Stomach (tissue), 19 donors: ENCODE measurements at places on chromosomes 16 and 17. TPM values are rescaled to one million over a fixed set of nuclear protein-coding genes. Genes with fewer than 3 reads are reported as not detected.

The DRC7 gene
- total RNA-seq, result not detected

DNA sequence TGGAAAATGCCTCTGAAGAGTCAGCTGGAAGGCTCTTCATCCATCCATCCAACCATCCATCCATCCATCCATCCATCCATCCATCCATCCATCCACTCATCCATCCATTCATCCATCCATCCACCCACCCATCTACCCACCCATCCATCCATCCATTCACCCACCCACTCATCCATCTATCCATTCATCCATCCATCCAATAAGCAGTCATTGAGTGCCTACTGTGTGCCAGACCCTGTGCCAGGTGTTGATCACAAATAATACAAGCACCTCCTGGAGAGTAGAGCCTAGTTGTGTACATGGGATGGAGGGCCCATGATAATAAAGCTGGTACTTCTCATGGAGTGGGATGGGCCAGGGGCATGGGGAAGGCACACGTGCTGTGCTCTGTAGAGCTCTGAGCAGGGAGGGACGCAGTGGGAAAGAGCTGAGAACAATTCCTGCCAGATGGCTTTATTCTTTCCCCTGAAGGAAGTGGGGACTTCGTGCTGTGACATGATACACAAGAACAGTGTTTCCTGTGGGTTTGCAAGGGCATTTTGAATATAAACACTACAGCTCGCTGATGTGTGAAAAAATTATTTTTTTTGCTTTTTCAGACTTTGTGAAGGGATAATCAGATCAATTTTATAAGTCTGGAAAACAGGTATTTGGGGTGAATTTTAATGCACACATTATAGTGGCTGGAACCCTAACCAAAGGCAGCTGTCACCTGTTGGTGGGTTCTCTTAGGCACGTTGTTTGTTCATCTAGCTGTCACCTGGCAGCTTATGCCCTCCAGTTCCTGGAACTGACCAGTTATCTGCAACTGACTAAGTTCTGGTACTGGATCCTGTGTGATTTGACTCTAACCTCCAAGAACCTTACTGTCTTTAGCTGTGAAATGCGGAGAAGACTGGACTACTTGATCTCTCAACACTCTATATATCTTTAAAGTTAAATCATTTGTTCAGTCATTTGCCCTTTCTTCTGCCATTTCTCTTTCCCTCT, 61.3 kb downstream of the PRKCB start:
- peak; percentile 22 for DNase-seq

- peak; percentile 20 for DNase-seq
Measured at GRCh38 chr17:72334205-72334604, 213.4 kb downstream of the SOX9 start.

- no peak for DNase-seq
Measured at GRCh38 chr17:19978805-19979211, 1.2 kb upstream of the AKAP10 start.

The AANAT gene
- total RNA-seq, result not detected

The KRT32 gene
- not detected for total RNA-seq

DNA sequence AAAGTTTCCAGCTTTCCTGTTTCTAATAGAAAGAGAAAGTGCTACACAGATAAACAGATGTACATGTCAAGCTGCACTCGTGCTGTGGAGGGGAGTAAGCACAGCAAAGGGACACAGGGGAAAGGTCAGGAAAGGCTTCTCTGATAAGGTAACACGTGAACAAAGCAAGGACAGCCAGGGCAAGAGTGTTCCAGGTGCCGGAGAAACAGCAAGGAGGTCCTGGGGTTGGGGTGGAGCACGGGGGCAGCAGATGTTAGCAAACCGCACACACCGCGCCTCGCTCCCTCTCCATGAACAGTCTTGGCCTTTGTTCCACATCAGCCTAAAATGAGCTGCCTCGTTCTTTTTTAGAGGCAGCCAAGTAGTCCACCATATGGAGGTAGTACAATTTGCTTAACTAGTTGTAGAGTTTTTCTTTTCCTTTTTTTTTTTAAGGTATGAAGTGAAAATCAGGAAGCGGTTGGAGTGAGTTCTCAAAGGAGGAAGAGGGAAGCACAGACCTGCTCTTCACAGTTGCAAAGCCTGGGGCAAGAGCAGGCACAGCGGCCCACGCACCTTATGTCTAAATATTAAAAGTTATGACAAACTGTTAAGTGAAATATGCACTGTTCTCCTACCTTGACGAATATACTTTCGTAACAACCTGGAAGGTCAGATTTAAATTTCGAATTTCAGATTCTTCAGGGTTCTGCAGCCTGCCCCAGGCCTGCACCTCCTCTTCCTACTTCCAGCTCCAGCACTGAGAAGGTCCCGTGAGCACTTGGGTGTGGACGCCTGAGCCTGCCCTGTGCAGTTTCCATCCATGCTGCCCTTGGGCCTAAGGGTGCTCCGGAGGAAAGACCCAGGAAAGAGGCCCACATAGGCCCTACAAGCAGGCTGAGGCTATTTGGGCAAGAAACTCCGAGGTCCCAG, 41.5 kb upstream of the RPH3AL start:
- peak; percentile 64 for DNase-seq

- no peak for DNase-seq
Measured at GRCh38 chr17:9363440-9364350, 211.9 kb downstream of the STX8 start.

GRCh38 chr17:78716814-78717393, 65.2 kb downstream of the CYTH1 start:
- peak; percentile 89 for DNase-seq

DNA sequence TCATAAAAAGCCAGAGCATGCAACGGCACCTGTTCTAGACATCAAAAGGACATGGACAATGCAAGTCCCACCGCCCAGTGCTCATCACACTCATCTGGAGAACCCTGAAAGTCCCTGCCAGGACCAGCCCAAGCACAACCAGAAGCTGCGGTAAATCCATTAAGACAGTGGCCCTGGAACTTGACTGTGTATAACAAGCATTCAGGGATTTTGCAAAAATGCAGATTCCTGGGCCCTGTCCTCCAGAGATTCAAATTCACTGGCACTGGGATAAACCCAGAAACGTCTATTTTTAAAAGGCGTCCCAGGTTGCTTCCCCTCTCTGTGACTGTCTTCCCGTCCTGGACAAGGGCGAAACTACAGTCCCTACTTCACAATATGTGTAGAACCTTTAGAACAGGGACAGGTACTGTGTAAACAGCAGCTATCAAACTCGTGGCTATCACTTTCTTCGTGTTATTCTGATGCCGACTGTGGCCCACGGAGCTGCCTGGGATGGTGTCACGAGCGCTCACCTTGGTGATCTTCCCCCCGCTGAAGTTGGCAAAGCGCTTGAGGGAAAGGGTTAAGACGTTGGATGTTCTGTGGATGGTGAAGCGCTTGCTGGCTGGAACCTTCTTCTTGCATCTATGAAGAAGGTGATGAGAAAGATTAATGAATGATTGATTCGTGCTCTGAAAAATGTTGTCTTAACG, 22.3 kb downstream of the USP36 start:
- DNase-seq, result no peak

The PRR15L gene
- 78.4 TPM for total RNA-seq

DNA sequence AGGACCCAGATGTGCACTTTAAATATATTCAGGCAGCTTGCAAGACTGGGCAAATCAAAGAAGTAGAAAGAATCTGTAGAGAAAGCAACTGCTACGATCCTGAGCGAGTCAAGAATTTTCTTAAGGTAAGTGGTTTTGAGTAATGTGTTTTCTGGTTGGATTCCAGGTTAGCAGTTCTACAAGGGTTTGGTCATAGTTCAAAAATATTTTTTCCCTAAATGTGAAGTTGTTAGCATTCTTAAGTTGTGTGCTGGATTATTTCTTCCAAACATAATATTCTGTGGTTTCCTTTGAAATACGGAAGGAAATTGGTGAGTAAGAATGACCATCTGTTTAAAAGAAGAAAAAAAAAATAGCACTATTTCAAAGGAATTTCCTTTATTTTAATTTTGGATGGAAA, 38.4 kb downstream of the PTRH2 start:
- no peak for DNase-seq

DNA sequence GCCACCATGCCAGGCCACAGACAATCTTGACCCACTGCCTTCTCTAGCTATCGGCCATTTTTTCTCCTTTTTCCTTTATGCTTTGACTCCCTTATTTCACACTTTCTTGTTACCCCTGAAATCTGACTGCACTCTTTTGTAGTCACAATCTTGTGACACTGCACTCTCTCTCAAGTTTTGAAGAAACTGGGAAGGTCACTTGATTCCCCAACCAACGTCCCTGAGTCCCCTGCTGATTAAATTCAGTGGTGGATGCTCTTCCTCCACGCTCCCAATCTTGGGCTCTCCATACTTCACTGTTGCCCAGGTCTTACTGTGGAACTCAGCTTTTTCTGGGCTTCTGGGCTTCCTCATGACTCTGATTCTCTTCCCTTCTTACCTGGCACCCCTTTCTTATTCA, 33.9 kb downstream of the PECAM1 start:
- DNase-seq, result no peak

GRCh38 chr17:40542558-40543411, 22.5 kb downstream of the CCR7 start:
- peak; percentile 49 for DNase-seq

The DNAH2 gene
- total RNA-seq, result under 0.01 TPM

GRCh38 chr16:29760567-29761279, 14.9 kb upstream of the C16orf54 start:
- no peak for DNase-seq

The SOCS1 gene
- 12.1 TPM for total RNA-seq

DNA sequence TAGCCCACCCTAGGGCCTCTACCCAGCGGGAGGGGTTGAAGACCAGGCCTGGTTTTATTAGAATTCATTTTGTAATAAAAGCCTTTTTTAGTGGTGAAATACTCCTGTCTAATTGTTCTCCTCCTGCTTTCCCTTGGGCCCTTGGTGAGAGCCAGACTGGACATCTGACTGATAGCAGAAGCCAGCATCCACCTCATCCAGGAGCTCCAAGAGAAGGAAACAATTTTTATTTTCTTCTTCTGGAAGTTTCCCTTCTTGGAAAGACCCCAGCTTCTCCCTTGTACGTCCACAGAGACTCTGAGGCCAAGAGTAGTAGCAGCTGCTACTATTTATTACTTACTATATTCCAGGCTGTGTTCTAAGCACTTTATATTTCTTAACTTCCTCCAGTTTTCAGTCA, 4.0 kb upstream of the PHKG2 start:
- no peak for DNase-seq

The HOXB4 gene
- 5.1 TPM for total RNA-seq
